ENCODE measurements at places on chromosomes 11 and 22.

GRCh38 chr11:47889714-47890441, 41.7 kb upstream of the NUP160 start:
- no peak for DNase-seq

GRCh38 chr11:28017816-28018215, 90.1 kb downstream of the KIF18A start:
- no peak for DNase-seq

- DNase-seq, result no peak
Measured at GRCh38 chr11:65435411-65435931, 12.9 kb downstream of the NEAT1 start.

GRCh38 chr11:11836676-11837231, 5.0 kb upstream of the USP47 start:
- DNase-seq, result no peak

DNA sequence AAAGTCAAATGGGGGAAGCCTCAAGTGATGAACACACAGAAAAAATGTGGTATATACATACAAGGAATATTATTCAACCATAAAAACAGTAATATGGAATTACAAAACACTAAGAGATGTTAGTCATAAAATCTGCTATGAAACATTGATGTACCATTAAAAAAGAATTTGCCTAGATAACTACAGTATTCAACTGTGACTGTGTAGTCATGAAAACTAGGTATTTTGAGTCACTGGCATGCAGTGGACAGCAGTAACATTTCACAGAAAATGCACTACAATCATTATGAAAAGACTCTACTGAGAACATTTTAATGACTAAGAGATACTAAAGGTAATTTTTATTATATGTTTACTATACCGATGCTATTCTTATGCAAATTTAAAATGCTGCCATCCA, 11.7 kb downstream of the ZNF195 start:
- DNase-seq, result no peak

DNA sequence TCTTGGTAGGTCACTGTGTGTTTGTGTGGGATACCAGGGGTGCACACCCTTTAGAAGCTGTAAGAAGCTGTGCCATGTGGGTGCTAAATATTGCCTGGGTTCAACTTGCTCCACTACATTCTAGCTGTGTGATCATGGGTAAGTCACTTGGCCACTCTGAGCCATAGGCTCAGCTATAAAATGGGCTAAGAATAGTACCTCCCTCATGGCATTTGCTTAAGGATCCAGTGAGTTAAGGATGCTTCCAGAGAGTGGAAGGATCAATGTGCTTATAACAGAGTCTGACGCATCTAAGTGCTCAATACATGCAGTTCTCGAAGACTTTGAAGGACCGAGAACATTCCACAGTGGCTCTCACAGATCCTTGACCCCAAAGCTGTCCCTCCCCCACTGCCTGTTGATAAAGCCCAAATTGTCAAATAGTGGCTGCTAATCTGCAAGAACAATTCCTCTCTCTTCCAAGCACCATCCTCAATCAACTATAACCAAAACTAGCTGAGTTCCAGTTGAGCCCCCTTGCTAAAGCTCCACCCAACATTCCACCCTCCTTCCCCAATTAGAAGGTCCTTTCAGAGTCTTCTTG, 13.2 kb upstream of the TMPRSS6 start:
- no peak for DNase-seq

All from right hindlimb (tissue), 1 donor.